Stimulated activated CD8-positive, alpha-beta memory T cell treated with anti-CD3 and anti-CD28 coated beads, Interleukin-4, amount 100 ng/mL, for 1 hour (primary cell): ENCODE measurements at places on chromosomes 7 and 10.

GRCh38 chr10:48803801-48804584 lies 119.3 kb downstream of the WDFY4 start:
- DNase-seq: no peak

- DNase-seq: no peak
Observed at GRCh38 chr10:105347487-105347886, 706.4 kb downstream of the SORCS3 start.

DNA sequence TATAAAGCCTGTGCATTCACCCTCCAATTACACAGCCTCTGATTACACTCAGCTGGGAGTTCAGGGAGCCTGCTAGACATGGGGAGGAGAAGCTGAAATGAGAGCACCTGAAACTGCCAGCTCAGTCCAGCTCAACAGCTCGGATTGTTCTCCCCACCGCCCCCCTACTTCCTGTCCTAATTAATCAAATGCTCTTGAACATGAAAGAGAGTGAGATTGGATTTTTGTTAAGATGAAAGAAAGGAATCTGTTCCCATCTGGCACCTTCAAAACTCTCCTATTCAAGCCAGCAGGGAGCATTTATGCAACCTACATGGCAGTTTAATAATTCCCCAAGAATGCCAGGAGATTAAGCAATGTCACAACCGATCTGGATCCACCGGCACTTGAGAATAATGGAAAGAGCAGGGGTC lies 98.0 kb downstream of the NPSR1 start:
- DNase-seq: no peak

DNA sequence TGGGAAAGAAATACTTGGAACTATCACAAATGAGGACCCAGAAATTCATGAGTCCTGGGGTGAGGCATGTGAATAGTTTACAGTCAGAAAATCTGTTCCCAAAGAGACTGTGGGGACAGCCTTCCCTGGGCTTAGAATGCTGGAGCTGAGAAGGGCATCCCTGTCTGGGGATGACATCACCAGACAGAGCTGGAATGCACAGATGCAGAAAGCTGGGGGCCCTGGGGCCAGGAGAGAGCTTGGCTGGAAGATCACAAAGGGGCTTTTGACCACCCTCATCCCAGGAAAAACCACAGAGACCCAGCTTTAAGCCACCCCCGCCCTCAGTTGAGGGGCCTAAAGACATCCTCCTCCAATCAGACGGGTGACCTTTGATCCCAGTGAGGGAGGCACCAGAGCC lies 264.5 kb downstream of the PLXNA4 start:
- DNase-seq: no peak

DNA sequence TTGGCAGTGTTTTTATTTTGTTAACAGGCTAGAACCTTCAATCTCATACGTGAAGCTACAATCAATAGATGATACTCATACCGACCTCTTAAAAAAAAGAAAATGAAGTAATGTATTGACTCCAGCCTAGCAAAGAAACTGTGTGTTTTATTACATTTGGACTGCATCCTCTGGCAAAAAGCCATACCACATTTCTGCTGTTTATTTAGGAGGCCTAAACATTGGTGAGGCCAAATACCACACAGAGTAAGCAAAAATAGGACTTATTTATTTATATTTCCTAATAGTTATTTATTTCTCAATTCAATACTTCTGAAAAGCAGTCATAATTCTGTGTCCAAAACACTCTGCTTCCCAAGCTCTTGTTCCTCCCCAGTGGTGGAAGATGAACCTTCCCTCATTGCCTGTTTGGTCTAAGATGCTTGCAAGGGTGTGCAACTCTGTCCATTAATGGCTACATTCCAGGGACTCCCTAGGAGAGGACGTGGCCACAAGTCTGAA lies 398.8 kb upstream of the KLF6 start:
- DNase-seq: no peak

- no peak for DNase-seq
Observed at GRCh38 chr10:29408847-29409240, 120.0 kb downstream of the LYZL1 start.

DNA sequence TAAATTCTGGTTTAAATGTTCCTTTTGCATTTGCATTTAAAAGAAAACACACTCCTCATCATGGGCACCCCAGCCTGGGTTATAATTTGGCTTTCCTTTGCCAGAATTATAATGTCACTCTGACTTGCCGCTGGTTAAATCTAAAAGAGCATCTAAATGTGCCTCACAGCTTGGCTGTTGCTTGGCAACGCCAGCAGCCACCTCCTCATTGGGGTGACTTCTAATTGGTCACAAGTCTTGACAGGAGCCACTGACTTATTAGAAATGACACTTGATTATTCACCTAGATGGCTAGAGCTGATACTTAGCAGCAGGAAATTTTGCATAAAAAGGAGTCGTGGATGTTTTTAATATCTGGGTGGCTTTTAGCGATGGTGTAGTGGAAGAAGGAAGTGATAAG lies 114.3 kb downstream of the TBXAS1 start:
- no peak for DNase-seq

DNA sequence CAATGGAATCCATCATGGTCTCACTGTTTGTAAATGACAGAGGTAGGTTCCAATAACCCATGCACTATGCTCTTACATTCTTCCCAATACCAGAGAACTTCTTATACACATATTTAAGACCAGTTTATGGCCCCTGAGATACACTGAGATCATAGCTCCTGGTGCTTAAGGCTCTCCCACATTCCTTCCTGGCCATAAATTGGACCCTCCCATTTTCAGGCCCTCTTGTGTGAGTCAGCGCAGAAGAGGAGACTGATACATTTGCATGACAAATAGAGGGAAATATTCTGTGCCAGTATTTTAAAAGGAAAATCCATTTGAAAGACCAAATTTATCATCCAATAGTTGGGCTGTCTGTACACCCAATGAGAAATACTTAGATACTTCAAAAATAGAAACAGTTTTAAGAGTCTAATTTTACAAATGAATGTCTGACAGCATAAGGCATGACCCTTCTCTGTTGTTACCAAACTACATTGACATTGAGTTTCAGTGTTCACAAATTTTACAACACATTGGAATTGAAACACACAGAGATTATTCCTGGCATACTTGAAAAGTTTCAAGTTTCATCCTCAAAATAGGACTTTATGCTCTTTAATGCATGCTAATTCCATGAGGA lies 35.3 kb downstream of the SLC16A9 start:
- DNase-seq: no peak

- DNase-seq: no peak
Observed at GRCh38 chr7:14836571-14837189, 65.9 kb downstream of the DGKB start.

DNA sequence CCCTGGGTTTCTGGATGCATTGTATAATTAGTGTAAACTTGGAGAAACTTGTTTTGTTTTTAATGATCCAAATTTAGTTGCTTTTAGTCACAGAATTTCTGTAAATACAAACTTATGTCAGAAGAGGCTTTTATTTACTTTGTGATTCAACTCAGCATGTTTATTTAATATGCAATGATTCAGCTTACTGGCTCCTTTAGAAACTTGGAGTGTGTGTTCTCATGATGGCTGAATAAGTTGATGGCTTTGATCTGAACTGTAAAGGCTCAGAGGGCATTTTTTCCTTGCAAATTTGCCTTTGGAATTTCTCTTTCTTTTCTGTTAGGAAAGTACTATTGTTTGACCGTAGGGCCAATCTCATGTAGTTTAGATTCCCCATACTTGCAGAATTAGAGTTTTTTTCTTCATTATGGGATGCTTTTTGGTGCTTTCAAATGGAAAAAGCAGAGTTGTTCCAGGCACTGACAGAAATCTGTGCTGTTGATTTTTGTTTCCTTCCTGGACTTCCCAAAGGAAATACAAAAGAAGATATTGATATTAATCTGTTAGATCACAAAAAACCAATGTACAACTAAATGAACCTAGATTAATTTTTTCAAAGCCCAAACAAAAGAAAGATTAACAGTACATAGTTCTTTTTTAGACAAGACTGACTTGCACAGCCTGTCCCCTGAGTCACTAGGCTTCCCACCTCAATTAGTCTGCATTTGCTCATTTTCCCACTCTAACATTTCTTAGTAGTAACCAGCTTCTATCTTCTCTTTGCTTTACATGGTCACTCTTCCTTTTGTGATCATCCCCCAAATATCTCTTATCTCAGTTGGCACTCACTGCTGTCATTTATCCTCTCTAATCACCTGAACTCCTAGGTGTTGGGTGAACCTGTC lies 96.8 kb upstream of the AGR3 start:
- DNase-seq: no peak

- no peak for DNase-seq
Observed at GRCh38 chr7:35333265-35333664, 79.4 kb upstream of the TBX20 start.

DNA sequence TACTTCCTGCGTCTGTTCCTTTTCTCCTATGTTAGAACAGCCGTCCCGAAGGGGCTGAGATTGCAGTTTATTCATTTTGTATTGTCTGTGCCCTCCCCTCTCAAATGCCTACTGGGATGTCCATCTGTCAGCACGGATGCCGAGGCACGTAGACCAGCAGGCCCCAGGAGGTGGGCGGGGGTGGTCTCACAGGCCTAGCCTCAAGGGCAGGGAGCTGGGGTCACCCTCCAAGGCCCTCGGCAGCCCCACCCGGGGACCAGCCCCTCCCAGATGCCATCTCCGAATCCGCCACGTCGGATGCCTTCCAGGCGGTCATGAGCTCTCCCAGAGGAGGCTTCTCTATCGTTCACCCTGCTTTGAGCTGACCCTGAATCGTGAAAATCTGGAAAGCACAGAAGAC lies 59.7 kb downstream of the ELFN1 start:
- DNase-seq: no peak

- DNase-seq: no peak
Observed at GRCh38 chr10:110460111-110460809, 37.4 kb upstream of the DUSP5 start.

GRCh38 chr10:75245354-75246250 lies 9.8 kb upstream of the COMTD1 start:
- DNase-seq: no peak

DNA sequence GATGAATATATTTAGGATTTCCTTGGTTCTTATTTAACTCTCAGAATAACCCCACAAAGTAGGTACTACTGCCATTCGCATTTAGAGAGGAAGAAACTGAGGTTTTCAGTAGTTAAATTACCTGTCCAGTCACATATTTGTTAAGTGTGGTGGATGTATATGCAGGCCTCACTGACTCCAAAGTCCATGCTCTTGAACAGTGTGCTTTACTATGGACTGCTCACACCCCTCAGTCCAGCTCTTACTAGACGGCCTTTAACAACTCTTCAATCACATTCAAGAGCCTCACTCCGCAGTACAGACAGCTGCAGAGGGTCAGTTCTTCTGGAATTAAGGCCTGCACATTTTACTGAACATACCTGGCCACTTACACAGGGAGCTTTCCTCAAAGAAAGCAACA lies 36.2 kb downstream of the ZNF248 start:
- DNase-seq: no peak

DNA sequence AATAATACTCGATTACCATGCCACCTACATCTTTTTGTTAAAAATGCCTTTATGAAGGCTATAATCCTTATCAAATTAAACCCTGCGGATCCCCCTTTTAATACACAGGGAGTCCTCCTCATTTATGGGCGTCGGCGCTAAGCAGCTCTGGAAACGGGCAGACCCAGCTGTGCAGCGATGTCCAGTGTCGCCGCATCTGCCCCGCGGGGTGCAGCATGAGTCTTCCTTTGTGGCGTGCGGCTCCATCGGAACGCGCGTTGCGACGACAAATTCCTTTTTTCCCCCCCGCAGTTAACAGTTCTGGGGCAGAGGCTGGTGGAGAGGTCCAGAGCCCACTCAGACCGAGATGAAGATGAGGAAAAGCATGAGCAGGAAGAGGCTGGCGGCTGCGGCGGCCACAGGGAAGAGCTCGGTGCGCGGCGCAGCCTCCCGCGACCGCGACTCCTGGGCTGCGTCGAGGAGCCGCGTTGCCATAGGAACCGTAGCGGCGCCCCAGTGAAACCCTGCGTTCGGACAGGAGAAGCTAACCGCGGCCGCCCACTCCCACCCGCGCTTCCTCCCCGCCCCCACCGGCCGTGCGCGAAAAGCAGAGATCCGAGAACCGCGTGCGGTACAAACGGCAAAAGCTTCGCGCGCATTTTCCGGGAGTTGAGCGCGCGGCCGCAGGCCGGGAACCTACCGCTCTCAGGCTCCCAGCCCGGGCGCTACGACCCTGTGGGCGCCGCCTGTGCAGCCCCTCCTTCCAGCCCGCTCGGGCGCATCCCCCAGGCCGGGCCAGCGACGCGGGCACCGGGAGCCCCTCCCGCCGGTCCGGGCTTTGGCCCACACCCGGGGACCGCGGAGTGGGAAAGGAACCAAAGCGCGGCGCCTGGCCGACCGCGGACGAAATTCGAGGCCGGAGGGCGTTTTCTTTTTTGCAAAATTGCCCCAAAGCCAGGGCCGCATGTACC lies 130.6 kb downstream of the SPAG6 start:
- no peak for DNase-seq

DNA sequence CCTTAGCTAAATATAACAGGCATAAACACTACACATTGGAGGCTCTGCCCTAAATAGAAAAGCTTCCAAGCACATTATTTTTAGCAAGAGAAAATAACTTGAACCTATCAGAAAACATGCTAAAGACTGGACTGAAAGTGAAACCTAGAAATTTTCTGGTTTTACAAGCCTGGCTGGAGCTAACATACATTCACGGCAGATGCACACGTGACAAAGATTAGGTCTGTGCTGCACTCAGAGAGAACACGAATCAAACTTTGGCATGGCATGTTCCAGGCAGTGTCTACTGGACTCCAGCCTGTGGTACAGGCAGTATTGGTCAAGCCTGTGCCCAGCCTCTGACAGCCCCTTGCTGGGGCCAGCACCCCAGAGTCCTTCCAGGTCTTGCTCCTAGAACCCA lies 94.1 kb upstream of the PCBD1 start:
- no peak for DNase-seq

- no peak for DNase-seq
Observed at GRCh38 chr7:71900556-71900955, 511.6 kb downstream of the CALN1 start.

DNA sequence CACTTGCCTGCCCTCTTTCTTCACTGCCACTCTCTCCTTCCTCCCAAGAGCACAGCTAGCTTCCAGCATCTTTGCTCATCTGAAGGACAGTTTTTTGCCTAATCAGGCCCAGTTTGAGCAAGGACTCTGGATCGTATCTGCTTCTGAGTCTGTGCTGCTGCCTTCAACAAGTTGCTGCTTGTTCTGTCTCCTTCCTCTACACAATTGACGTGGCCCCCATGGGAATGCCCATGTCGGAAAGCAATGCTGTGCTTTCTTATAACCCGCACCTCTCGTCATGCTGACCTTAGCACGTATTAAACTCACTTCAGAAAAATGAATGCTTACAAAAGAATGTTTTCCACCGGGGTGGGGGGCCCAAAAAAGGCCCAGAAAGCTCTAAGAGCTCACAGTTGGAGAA lies 324.7 kb upstream of the C7orf33 start:
- DNase-seq: no peak

- DNase-seq: no peak
Observed at GRCh38 chr10:20147684-20148083, 331.5 kb downstream of the PLXDC2 start.
